ENCODE measurements at places on chromosomes 2 and 18.
A peak's percentile ranks its signal among the peaks of the same experiment; 100 is the strongest.

- DNase-seq, result no peak
Measured at GRCh38 chr2:239607517-239608191, 206.8 kb upstream of the HDAC4 start.

GRCh38 chr2:157055660-157056199, 201.8 kb upstream of the GALNT5 start:
- DNase-seq, result peak; percentile 70

DNA sequence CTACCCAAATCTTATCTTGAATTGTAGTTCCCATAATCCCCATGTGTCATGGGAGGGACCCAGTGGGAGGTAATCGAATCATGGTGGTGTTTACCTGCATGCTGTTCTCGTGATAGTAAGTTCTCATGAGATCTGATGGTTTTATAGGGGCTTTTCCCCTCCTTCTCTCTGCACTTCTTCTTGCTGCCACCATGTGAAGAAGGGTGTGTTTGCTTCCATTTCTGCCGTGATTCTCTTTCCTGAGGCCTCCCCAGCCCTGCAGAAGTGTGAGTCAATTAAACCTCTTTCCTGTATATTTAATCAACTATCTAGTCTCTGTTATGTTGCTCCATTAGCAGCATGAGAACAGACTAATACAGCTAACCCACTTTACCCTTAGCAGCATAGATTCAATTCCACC, 37.6 kb downstream of the CDC42EP3 start:
- no peak for DNase-seq

DNA sequence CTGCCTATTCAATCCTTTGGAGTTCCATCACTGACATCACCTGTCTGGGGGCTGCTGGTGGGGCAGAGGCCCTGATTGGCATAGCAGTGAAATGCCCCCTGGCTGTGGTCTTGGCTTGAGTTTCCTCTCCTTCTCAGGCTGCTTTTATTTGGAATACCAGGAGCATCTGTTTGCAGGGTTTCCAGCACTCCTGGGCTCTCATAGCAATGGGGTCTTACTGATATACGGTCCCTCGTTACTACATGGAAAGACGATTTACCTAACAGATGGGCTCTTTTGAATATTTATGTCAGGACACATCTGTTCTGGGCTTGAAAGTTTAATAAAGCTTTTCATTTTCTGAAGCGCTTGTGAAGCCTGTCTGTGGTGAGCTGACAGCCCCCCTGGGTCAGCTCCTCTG, 230.3 kb downstream of the SLC4A3 start:
- DNase-seq, result no peak

DNA sequence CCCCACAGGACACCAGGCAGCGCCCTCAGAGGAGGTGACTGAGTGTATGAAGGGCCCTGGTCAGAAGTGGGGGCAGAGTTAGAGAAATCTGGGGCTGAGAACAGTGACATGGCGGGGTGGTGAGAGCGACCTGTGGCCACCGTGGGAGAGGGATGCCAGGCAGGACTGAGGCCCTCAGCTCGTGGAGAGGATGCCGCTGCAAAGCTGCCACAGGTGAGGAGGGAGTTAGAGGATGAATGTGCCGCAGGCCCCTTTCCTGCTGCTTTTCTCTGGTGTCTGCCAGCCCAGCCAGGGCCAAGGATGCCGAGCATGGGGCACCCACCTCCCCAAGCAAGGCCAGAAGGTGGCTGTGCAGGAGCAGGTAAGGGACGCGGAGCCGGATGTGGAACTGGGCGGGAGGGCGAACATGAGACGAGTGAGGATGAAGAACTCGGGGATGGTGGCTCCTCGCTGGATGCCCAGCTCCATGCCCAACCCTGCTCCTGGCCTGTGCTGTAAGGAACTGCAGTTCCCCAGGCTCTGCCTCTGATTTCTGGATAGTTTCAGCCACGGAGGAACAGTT, 269.2 kb upstream of the HDAC4 start:
- no peak for DNase-seq

GRCh38 chr2:230891064-230891463, 26.3 kb downstream of the ITM2C start:
- no peak for DNase-seq

GRCh38 chr18:66630831-66631230, 26.9 kb upstream of the CDH19 start:
- DNase-seq, result no peak

DNA sequence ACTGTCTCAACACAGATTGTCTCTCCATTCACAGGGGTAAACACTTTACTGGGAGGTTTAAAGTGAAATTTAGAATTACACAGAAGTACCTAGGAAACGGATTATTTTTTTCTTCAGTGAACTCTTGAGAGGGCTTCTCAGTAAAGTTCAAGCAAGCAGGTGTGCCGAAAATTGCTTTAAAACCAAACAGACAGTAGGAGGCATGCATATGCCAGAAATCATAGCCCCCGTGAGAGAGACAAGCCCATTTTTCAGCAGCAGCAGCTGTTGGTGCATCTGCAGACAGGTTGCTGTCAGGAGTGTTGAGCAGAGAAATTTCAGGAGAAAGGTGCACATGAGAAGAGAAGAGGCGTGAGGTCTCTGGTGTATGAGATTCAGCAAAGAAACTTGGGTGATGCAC, 2115.5 kb upstream of the CELF4 start:
- DNase-seq, result no peak

DNA sequence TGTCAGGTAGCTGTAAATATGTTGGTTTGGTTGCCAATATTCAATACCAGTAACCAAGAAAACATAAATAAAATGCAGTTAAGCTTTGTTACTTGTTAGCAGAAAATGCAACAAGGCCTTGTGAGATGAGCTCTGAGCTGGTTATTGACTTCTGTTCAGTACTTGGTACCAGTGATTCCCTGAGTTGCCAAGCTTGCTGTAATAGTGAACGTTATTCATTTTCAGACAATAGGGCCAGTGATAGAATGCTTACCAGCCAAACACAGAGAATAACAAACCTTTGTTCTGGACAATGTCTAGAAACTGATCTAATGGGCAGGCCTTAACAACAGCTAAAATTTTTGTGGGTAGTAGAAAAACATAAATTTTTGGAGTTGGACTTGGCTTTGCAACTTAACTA, 29.5 kb downstream of the RASGRP3 start:
- DNase-seq, result peak; percentile 1

DNA sequence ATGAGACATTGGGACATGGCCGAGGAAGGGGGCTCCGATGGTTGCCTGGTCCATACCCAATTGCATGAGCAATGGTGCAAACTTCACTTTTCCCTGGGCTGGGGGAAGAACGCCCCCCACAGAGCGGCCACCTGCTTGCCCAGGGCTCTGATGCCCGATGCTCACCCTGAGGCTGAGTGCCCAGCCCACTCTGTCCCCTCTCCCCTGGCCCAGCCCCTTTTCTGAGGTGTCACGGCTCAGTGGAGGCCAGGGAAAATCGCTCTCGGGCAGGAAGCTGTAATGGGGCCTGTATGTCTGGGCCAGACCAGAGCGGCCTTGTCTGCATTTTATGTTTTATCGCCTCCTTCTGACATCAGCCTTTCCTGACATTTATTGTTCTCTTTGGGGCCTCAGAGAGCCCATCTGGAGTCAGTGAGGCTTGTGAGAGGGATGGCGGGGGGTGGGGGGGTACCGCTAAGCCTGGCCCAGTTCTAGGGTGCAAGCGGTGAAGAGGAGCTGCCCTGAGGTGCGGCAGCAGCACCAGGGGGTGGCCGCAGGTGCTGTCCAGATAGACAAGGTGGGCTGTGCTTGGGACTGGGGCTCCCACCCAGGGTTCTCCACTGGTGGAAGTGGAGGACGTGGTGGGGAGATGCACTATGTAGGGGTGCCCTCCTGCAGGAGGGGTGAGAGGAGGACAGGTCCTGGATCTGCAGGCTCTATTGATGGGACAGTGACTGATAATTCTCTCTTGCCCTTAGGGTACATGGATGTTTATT, 46.2 kb downstream of the INHBB start:
- no peak for DNase-seq

Data from cerebellar cortex (tissue), 1 donor.